ENCODE measurements at places on chromosomes 1 and 21.

DNA sequence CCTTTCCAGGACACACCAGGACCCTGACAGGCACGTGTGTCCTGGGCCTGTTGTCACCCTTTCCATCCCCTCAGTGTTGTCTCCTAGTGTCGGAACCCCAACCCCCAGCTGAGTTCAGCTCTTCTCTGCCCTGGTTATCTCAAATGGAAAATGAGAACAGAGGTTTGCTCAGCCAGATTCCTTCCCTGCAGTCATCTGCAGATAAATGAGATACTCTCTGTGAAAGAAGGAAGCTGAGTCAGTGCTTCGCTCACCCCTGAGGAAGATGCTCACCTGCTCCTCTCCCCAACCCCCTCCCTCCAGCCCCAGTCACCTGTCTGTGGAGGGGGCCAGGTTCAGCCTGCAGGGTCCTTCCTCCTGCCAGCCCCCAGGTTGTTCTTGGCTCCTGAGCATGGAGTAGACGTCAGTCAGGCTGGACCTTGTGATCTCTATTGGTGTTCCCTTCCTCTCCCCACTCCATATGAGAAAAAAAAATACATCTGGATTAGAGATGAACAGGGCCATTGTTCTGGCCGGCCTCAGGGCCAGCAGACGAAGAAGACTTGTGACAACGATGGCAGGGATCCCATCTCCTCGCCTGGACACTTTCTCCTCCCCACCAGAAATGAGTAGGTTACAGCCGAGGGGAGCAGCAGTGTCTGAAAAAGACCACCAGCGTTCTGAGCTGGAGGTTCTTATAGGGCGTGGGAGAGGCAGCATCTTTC is 20.9 kb downstream of the PHGDH start:
- DNase-seq, result no peak

GRCh38 chr1:203867802-203868201 is 6.4 kb downstream of the SNRPE start:
- no peak for DNase-seq

- DNase-seq, result no peak
Observed at GRCh38 chr1:42266253-42267135, 68.5 kb downstream of the FOXJ3 start.

- no peak for DNase-seq
Observed at GRCh38 chr21:24375201-24375600, 1232.1 kb downstream of the MRPL39 start.

GRCh38 chr1:29858646-29859045 is 622.3 kb downstream of the PTPRU start:
- no peak for DNase-seq

- DNase-seq, result no peak
Observed at GRCh38 chr1:61459345-61459744, 265.6 kb downstream of the TM2D1 start.

- DNase-seq, result no peak
Observed at GRCh38 chr1:9653491-9654050, 2.0 kb downstream of the PIK3CD start.

- no peak for DNase-seq
Observed at GRCh38 chr1:59238993-59239392, 57.9 kb upstream of the FGGY start.

GRCh38 chr1:113455374-113455773 is 65.1 kb downstream of the MAGI3 start:
- DNase-seq, result no peak

- DNase-seq, result no peak
Observed at GRCh38 chr1:77056525-77056924, 162.7 kb downstream of the PIGK start.

- DNase-seq, result no peak
Observed at GRCh38 chr1:70355111-70355407, 537 bp upstream of the ANKRD13C start.

All from stimulated activated CD8-positive, alpha-beta memory T cell treated with anti-CD3 and anti-CD28 coated beads, Interleukin-4, amount 100 ng/mL, for 4 hours (primary cell).